ENCODE measurements at places on chromosomes 2 and 18.

- DNase-seq: no peak
Measured at GRCh38 chr18:69951182-69951581, 3.5 kb upstream of the CD226 start.

- DNase-seq: no peak
Measured at GRCh38 chr2:226664140-226664539, 135.5 kb downstream of the IRS1 start.

- no peak for DNase-seq
Measured at GRCh38 chr2:55871637-55872036, 51.9 kb downstream of the EFEMP1 start.

DNA sequence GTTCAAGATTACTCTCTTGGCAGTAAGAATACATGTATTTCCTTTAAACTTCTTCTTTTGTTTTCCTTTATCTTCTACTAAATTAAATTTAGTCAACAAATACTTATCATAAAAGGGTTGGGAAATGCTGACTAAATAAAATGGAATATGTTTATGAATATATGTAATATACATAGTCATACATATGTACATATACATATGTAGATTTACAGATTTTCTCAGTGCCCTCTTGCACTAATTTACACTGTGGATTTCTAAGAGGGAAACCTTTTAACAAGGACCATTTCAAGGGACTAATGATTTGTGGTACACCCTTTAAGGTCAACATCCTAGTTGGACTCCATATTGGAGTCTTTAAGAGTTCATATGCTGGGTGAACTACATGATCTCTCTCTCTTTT lies 37.2 kb downstream of the FAM98A start:
- no peak for DNase-seq

DNA sequence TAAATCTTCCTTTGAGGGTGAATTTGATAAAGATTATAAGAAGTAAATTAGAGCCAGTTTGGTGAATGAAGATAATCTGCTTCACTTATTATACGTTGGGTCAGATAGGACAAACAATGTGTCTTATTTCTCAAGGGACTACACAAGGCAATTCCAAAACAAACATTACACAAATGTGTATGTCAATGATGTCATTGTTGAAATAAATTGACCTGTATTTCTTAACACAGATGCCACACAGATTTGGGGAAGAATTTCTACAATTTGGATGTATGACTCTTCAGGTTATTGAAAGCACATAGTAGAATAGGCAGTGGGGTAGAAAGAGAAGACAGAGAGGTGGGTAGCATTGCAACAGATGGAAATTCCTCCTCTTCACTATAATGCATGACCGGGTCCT lies 6.9 kb upstream of the CRIM1 start:
- DNase-seq: no peak

DNA sequence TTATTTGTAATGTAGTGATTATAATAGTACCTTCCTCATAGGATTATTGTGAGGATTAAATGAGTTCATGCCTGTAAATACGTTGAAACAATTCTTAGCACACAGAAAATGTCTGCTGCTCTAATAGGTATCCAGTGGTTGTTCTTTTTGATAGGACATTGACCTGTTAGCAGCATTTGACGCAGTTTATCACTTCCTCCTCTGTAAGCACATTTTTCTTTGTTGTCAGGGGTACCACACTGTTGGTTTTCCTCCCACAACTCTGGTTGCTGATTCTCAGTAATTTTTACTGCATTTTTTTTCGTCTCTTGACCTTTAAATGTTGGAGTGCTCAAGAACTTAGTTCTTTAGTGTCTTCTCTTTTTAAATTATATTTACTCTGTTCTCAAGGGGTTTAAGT lies 15.4 kb downstream of the PPM1B start:
- DNase-seq: no peak

DNA sequence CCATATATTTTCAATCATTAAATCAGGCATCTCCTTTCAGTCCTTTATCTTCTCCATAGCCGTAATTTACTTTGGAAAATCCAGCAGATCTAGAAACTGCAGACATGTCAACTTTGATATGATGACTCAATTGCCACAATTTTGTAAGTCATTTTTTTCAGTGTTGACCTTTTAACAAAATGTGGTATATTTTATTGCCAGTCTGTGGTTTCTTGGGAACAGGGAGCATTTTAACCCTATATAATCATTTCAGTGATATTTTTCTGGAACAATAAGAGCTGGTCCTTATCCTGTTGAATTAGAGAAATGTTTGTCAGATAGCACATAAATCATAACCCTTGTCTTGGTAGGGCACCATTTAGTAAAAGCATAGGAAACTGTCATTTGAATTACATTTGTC lies 90.9 kb upstream of the UBXN4 start:
- DNase-seq: no peak

GRCh38 chr2:23769364-23769763 lies 157.6 kb downstream of the ATAD2B start:
- DNase-seq: no peak

- no peak for DNase-seq
Measured at GRCh38 chr2:25639131-25639530, 34.2 kb downstream of the DTNB start.

DNA sequence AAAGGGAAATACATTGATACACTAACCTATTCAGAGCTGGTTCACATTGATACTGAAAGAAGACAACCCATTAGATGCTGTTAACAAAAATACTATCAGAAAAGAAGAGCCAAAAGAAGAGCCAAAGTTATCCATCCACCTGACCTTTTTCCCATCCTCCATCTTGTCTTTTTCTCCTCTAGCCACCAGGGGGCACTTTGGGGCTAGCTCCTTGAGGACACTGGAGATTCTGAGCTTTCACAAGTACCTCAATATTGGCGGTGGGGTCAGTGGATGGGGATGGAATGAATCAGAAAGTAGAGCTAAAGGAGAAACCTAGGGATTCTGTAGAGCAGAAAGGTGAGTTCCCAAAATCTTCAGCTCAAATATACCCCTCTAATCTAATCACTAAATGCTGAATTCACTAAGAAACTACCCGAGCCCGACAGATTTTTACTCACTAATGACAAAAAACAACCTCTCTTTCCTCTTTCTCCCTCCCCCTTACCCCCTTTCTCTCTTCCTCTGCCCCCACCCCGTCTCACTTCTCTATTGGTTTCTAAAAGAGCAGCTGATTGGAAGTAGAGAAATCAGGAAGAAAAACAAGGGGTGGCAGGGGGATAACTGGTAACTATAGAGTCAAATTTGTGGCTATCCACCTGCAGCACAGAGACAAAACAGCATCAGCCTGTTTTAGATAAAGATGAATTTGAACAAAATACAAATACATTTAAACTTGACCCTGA lies 203.3 kb downstream of the TCF4 start:
- no peak for DNase-seq

DNA sequence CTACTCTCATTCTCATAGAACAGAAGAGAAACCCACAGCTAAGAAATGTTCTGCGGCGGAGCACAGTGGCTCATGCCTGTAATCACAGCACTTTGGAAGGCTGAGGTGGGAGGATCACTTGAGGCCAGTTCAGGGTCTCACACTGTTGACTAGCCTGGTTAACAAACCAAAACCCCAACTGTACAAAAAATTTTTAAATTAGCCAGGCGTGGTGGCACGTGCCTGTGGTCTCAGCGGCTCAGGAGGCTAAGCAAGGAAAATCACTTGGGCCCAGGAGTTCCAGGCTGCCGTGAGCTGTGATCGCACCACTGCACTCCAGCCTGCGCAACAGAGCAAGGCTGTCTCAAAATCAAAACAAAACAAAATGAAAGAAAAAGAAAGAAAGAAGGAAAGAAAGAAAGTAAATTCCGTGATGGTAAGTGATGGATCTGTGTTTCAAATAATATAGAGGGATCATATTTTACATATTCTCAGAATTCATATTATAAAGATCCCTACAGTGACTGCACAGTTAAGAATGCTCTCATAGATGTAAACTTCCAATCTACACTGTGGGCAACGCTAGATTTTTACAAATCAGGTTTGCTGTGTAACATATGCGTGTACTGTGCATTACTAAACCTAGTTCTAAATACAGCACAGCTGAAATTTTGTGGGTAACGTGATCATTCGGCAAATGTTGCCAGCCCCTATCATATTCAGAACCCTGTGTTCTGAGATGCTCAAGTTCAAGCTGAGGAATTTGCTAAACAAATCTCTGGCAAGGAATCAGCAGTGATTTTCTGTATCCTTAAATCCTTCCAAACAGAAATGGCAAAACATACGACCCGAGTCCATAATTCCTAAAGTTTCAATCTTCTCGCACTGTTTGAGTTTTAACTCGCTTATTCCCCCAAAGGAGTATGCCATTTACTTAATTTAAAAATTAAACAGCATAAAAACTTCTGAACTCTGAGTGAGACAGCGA lies 1.2 kb upstream of the RAB12 start:
- DNase-seq: no peak

All from activated effector memory CD4-positive, alpha-beta T cell treated with anti-CD3 and anti-CD28 coated beads, Interleukin-2, amount 50 U/mL, for 16 hours (primary cell).